Cardiac atrium fibroblast (primary cell): ENCODE measurements at places on chromosomes 4 and X. TPM values are rescaled to one million over a fixed set of nuclear protein-coding genes. Genes with fewer than 3 reads are reported as not detected.

The C4orf36 gene
- 0.49 TPM in 1 of 2 replicates, not detected in the other for total RNA-seq

The PCDH19 gene
- total RNA-seq: 0.16 and 0.18 TPM in 2 replicates

The TCEAL6 gene
- not detected in 2 replicates for total RNA-seq

The MMAA gene
- 3.7 and 3.8 TPM in 2 replicates for total RNA-seq

The FBXL5 gene
- total RNA-seq: 52.2 and 60.8 TPM in 2 replicates

The SCML2 gene
- 0.90 and 0.97 TPM in 2 replicates for total RNA-seq

The MGAT4D gene
- total RNA-seq: not detected in 2 replicates

The JCHAIN gene
- total RNA-seq: not detected in 2 replicates

The SHOX gene
- total RNA-seq: not detected in 2 replicates

The SYNPO2 gene
- 4.2 and 11.2 TPM in 2 replicates for total RNA-seq

The BCORL1 gene
- 2.3 and 3.4 TPM in 2 replicates for total RNA-seq

The NLRP2B gene
- total RNA-seq: not detected in 2 replicates

The HTR2C gene
- total RNA-seq: not detected in 2 replicates

The HTT-AS gene
- not detected in 2 replicates for total RNA-seq

The IDUA gene
- 11.0 and 17.1 TPM in 2 replicates for total RNA-seq

The GPRIN3 gene
- total RNA-seq: 0.18 and 1.1 TPM in 2 replicates

The LCORL gene
- total RNA-seq: 4.5 and 6.8 TPM in 2 replicates

The DDIT4L gene
- 0.18 and 1.6 TPM in 2 replicates for total RNA-seq

The CORIN gene
- not detected in 2 replicates for total RNA-seq

The CT83 gene
- total RNA-seq: not detected in 2 replicates

The NDNF gene
- under 0.01 and 0.16 TPM in 2 replicates for total RNA-seq
